ENCODE measurements at places on chromosomes 2 and 18.

DNA sequence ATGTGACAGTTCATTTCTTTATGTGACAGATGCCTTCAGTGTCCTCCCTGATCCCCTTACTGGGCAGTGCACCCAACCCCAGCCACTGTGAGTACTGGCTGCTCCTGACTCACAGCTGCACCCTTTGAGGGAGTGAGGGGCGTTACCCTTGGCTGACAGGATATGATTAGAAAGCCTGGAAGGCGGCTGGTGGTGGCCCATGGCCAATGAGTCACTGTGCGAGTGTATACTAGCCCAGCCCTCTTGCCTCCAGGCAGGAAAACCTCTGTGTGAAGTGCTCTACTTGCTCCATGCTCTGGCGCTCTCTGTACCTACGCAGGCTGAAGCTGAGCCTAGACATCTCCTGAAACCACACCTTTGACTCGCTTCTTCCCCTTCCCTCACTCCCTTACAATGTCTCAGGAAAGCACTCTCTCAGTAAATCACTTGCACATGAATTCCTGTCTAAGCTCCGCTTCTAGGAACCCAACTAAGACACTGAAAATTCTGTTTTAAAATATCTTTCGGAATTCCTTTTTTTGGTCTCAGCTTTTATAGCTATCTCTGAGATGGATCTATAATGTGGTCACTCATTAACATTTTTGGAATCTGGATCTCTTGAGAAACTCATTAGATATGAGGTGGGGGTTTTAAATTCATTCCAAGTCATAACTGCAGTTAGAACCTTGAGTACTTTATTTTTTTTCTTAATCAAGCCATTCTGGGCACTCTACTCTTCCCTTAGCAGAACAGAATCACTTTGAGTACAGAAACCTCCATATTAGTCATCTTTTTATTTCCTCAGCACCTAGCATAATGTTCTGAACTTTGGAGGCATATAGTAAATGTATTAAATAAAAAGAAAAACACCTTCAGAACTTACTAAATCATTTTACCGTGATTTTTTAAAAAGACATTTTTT lies 25.3 kb upstream of the STAM2 start:
- DNase-seq: peak; percentile 99

GRCh38 chr2:24345937-24346336 lies 14.4 kb downstream of the ITSN2 start:
- no peak for DNase-seq

GRCh38 chr2:122545821-122546220 lies 790.4 kb downstream of the TSN start:
- DNase-seq: no peak

GRCh38 chr18:35756506-35757117 lies 175.1 kb downstream of the GALNT1 start:
- DNase-seq: peak; percentile 64

DNA sequence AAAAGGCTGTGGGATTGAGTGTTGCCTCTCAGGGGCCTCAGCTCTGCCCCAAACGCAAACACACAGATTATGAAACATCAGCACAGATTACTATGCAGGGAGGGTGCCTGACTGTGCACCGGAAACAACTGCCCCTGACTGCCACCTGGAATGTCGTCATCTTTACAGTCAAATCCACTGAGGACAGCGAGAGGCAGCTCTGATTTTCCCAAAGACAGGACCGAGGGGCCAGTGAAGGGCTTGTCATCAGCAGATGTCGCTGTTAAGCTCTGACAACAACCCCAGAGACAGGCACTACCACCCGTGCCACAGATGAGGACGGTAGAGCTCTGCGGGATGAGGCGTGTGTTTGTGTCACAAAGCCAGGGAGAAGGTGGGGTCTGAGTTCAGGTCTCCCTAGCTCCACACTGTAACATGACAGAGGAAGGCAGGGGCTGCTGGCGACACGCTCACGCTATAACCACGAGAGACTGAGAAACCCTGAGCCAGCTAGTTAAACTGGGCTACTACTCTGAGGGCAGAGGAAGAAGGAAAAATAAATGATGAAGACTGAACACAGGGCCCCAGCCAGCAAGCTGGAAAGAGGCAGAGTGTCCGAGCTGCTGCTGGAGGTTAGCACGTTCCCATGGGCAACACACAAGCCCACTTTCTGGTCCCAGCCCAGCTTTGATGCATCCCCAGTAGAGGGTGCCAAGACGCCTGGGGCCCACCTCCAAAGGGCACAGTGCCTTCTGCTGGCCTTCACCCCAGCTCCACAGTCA lies 47.0 kb downstream of the PARD6G start:
- no peak for DNase-seq

- no peak for DNase-seq
Measured at GRCh38 chr2:147293991-147294824, 550.6 kb upstream of the ACVR2A start.

DNA sequence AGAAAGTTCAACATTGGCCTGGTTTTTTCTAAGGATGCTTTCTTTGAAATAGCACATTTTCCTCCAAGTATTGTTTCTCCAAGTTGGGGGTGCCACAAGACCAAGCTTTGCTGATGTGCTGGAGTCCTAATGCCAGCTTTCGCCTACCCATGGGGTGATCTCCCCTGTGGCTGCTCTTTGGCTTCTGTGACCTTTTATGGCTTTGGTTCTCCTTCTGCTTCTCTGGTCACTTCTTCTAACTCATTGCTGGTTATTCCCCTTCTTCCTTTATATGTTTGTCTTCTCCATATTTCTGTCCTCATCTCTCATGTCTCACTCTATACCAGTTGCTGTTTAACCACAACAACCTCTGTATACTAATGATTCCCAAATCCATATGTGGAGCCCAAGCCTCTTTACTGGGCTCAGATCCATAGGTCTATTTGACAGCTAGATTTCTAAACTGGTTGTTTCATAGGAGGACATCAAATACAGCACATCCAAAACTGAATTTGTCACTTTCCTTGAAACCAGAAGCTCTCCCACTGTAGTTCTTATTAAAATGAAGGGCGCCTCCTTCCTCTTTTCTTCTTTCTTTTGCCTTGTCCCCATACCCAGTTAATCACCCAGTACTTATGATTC lies 23.1 kb downstream of the APOB start:
- DNase-seq: no peak

- DNase-seq: no peak
Measured at GRCh38 chr2:159209341-159210306, 76.9 kb downstream of the WDSUB1 start.

GRCh38 chr18:48356909-48357631 lies 52.1 kb downstream of the ZBTB7C start:
- no peak for DNase-seq

DNA sequence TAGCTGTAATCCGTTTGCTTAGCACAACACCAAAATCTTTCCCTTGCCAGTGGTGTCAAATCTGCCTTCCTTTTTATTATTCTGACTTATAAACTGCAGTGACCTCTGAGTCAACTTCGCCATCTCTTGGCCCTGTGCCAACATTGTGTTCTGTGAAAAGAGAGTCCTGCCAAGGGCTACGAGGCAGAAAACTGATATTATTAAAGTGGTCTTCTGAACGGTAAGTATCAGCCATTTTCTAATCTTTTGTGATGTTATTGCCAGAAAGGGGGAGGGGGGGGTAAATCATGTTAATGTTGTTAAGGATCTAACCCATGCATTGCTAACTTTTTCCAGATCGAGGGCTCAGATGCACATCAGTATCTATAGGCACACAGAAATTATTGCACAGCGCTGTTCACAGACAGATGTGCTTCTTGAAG lies 121.5 kb upstream of the LTBP1 start:
- DNase-seq: no peak

GRCh38 chr2:46194856-46195255 lies 102.4 kb upstream of the EPAS1 start:
- no peak for DNase-seq

- no peak for DNase-seq
Measured at GRCh38 chr18:55534996-55535395, 53.0 kb downstream of the TCF4 start.

- no peak for DNase-seq
Measured at GRCh38 chr2:42331569-42332284, 29.3 kb downstream of the COX7A2L start.

- DNase-seq: no peak
Measured at GRCh38 chr2:149561309-149561926, 26.2 kb downstream of the MMADHC start.

DNA sequence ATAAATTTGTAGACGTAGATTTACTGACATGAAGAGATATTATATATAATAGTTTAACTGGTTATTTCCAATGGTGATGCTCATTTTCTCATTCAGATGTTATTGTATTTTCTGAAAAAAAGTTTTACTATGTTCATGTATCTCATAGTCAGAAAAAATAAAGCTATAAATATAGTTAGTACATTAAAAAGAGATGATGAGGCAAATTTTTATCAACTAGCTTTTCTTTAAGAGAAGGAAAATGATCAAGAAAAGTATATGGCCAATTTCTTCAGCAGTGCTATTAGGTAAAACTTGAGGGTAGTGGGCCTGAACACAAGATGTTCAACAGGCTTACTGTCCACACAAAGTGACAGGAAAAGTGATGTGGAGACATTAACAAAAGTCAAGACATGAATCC lies 11.7 kb downstream of the TTC21B start:
- DNase-seq: no peak

DNA sequence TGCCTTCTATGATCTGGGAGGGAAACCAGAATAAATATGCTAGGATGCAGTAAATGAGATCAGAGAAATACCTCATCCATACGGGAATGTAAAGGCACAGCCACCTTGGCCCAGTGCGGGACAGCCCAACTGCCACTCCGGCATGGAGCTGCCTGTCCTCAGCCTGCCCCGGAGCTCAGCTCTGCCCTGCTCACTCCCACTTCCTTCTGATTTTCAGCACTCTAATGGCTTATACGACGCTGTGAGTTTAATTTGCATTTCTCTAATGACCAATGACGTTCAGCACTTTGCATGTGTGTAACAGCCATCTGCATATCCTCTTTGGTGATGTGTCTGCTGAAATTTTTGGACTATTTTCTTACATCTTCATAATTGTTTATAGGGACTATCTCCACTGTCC lies 172.5 kb upstream of the RAB6C start:
- no peak for DNase-seq

DNA sequence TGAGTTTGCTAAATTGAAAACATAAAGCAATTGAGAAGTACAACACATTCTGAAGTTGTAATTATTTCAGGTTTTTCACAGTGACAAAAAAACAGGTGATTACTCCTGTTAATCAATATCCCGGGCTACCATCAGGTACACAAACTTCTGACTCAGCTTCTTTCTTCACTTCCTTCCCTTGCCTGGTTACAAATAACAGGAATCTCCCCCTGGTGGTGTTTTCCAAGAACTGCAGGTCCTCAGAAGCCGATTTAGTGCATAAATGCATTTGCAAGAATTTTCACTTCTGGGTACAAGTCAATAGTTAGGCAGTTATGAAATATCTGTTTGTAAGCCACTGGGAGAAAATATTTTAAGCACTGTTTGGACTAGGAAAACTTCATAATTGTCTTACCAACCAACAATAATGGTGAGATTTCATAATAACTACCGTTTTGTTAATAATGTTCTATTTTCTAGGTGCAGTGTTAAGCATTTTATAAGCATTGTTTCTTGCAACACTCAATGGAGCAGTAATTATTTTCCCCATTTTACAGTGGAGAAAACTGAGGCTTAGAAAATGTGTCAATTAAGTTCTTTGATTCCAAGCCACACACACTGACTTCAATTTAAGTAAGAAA lies 12.4 kb upstream of the GMCL1 start:
- peak; percentile 77 for DNase-seq

- no peak for DNase-seq
Measured at GRCh38 chr18:9211955-9212354, 75.4 kb downstream of the ANKRD12 start.

GRCh38 chr2:182682210-182682609 lies 33.8 kb upstream of the DNAJC10 start:
- no peak for DNase-seq

DNA sequence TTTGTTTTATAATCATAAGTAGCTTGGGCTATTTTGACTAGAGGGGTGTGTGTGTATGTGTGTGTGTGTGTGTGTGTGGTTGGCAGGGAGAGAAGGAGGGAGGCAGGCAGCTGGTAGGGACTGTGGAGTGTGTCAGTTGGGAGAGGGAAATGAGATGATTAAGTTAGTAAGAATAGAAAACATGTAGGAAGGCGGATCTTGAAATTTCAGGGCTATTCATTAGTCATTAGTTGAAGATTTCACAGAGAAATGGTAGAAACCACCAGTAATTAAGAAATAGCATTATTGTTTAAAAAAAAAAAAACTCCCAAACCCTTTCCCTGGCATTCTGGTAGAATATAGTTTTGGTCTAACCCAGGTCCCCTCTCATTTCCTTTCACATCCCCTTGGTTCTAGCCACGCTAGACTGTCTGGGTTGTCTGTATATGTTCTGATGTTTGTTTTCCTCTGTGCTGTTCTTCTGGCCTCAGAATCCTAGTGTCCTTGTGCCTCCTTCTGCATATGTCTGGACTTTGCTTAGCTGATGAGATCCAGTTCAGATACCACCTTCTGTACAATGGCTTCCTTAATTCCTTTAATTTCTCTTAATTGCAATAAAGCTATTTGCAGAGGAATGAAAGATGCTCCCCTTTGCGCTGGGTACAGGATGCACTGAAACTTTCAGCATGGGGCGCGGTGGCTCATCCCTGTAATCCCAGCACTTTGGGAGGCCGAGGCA lies 161.6 kb downstream of the NEDD4L start:
- DNase-seq: peak; percentile 87

- DNase-seq: no peak
Measured at GRCh38 chr2:165567273-165567672, 97.8 kb downstream of the CSRNP3 start.

DNA sequence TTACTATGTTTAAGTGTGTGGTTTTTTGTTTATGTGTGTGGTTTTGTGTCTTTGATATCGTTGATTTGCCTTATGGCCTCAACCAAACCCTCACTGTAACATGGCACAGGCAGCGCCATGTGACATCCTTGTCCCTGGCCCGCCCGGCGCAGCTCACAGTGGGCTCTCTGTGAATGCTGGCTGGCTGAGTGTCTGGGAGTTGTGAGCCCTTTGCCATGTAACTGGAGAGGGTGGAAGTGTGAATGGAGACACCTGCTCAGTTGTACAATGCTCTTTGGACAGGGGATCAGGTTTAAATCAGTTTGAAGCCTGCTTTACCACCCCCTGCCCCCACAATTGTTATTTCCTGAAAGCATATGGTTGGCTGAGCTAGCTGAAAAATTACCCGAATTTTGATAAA lies 41.8 kb downstream of the TCF7L1 start:
- DNase-seq: no peak

DNA sequence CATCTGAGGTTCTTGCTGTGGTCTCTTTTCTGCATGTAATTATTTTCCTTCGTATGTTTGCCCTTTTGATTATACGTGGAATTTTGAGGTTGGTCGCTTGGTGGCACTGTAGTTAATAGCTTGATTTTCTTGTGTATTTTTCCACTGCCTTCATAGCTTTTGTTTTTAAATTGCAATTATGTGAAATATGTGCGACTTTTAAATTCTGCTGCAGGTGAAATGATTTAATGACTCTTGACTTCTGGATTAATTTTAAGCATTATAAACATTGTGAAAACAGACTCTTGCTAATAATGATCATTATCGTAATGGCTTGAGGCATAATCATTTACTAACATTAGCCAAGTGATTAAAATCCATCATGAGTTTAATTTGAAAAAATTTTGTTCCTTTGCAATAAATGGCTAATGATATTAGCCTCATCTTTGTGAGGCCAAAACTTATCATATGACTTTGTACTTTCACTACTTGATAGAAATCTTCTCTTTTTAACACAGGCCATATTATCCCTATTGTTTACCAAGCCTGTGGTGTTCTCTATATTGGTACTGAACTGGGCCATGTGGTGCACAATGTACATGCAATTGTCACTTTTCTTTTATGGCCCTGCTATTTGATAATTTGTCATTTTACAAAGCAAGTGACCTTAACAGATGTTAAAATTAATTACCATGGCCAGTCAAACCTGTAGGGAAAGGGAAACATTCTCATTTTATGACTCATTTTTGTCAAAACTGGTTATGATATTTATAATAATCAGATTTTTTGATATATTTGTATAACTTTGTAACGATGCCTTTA lies 62.8 kb upstream of the NEUROD1 start:
- peak; percentile 61 for DNase-seq

All from HFFc6 (cell line).